ENCODE measurements at places on chromosomes 7 and 10.

GRCh38 chr10:50613150-50613549 is 10.6 kb downstream of the SGMS1 start:
- DNase-seq, result no peak

DNA sequence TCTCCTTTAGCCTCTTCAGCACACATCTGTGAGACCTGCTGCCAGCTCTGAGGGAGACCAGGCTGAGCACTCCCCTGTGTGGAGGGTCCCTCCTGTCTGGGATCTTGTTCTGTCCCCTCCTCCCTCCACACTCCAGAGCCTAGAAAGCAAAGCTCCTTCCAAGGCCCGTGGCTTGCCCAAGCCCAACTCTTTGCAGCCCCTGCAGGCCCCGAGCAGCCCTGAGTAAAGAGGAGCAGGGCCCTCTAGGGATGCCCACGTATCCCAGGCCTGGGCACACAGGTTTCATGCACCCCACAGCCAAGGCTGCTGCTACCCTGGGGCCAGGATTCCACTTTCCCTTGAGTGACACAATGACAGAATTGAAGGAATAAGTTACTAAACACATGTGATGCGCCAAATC is 24.0 kb downstream of the COBL start:
- DNase-seq, result no peak

DNA sequence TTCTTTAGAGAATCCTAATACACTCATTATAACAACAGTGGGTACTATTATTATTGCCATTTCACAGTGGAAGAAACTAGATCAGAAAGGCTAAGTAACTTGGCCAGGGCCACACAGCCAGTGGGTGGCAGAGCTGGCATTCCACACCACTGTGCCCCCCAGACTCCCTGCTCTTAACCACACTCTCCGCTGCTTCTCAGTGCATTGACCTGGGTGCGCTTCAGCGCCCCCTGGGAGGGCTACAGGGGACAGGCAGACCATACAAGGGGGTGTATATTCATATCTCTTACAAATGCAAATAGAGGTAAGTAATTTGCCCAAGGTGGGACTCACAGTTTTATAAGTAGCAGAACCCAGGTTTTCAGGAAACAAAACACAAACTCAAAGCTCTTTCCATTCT is 77.0 kb upstream of the NMT2 start:
- no peak for DNase-seq

- DNase-seq, result no peak
Measured at GRCh38 chr10:132774902-132775863, 10.8 kb downstream of the NKX6-2 start.

GRCh38 chr7:127928852-127929251 is 102.4 kb downstream of the LRRC4 start:
- DNase-seq, result no peak

- no peak for DNase-seq
Measured at GRCh38 chr7:116717137-116717536, 45.1 kb downstream of the MET start.

DNA sequence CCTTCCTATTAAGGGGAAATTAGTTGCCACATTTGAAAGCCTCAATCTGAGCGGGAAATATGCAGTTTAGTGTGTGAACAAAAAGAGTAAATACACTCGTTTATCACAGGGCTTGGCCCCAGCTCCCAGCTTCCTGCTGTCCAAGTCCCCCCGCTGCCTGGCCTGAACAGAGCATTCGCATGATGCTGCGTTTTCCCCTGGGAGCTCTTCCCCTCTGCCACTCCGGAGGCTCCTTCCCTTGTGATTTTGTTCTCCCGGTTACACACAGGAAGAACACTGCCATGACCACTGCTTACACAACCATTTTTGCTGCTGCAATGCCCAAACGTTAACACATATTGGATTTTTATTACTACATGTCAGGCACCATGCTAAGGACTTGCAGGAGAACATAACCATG is 120.7 kb upstream of the ADARB2 start:
- no peak for DNase-seq

All from DMS 273 treated with DMSO at 0.1 percent for 48 hours (cell line).